ENCODE measurements at places on chromosomes 12 and 14.

- no peak for DNase-seq
Observed at GRCh38 chr12:104371043-104371870, 67.7 kb downstream of the EID3 start.

- DNase-seq = no peak
Observed at GRCh38 chr12:49750027-49750995, 9.0 kb downstream of the TMBIM6 start.

DNA sequence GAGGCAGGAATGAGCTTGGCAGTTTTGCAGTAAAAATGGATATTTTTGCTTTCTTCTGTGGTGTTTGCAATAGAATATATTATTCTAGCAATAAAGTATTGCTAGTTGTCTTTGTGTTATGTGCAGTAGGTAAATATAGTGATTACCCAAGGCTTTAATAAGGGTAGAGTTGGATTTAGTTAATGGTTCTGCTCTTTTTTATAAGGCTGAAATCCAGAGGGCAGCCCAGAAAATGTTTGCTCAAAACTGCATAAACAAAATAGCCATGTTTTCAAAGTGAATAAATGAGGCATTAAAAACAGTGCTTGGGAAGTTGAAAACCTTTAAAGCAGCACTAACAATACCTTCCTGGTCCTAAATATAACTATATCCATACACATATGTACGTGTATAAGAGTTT is 162.4 kb downstream of the SLC5A8 start:
- DNase-seq = no peak

GRCh38 chr14:29926701-29927375 is 809 bp downstream of the PRKD1 start:
- peak; percentile 53 for DNase-seq

GRCh38 chr12:114746297-114747011 is 62.5 kb upstream of the TBX3 start:
- no peak for DNase-seq

GRCh38 chr14:61598980-61599379 is 96.3 kb upstream of the HIF1A start:
- no peak for DNase-seq

DNA sequence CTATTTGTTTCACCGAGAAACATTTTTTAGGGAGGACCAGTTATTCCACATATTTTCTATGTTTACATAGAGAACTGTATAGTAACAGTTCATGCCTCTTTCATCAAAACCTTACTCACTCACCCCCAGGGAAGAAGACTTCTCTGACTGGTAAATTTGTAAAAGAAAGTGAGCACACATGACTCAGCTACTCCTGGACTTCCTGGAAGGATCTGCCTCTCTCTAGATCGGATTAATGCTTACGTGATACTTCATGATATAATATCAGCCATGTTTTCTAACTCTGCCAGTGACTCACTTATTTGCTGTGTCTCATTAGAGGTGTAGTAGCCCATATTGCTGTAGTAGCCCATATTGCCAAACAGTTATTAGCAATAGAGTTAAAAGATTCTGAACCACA is 494.3 kb upstream of the ATXN7L3B start:
- no peak for DNase-seq

GRCh38 chr14:54775486-54776140 is 127.0 kb downstream of the GCH1 start:
- DNase-seq = no peak

DNA sequence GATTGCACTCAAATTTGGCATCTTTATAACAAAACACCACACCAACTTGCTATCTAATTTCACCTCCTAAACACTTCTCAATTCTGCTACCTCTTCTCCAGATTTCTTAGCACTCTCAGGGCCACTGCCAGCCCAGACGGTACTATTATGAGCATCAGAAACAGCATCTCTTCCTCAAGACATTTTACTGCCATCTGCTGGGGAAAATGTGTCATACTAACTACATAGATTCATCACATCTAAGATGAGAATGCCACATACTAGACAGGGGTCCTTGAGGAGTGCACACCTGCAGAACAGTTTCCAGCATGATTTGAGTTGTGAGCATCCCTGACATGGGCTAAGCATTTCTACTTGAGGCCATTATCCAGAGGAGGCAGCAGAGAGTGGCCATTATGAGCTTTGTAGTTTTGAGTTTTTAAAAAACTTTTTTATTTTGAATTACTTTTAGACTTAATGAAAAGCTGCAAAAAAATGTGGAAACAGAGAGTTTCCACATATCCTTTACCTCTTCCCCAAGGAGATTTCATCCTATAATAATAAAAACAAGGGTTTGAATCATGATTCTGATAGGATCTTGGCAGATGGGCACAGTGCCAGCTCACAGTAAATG is 15.1 kb upstream of the GRIP1 start:
- DNase-seq = no peak

DNA sequence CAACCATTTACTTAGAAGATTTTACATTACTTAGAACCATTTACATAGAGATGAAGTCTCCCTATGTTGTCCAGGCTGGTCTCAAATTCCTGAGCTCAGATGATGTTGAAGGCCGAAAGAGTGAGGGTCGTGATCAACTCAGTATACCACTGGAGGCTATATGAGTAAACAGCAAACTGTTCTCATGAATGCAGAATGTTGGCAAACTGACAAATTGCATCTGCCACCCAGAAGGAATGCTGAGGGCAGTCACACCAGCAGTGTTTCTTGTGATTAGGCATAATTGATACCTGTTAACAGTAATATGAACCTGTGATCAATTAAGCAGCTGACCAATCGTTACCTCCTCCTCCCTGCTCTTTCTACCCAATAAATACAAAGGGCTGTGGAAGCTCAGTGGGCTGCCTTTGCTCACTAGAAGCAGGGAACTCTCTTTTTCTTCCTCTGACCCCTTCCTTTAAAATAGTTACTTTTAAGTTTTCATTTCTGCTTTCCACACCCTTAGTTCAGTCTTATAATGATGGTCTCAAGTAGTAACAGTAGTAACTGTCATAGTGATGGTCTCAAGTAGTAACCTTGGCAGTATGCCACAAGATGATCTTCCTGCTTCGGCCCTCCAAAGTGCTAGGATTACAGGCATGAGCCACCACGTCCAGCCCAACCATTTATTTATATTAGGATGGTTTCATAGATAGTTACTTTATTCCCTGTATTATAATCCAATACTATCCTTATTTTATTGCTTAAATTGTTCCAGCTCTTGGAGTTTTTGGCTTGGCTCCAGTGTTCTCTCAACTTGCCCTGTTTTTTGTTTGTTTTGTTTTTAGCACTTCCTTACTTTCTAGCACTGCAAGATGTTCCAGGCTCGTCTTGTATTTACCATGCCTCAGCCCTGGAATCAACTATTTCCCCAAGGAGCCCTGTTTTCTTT is 25.8 kb downstream of the LIMA1 start:
- no peak for DNase-seq

- no peak for DNase-seq
Observed at GRCh38 chr14:47935332-47935731, 259.9 kb upstream of the MDGA2 start.

GRCh38 chr12:111188436-111188835 is 180.5 kb downstream of the PHETA1 start:
- DNase-seq = no peak

GRCh38 chr14:83894568-83894967 is 1635.4 kb upstream of the FLRT2 start:
- DNase-seq = no peak

DNA sequence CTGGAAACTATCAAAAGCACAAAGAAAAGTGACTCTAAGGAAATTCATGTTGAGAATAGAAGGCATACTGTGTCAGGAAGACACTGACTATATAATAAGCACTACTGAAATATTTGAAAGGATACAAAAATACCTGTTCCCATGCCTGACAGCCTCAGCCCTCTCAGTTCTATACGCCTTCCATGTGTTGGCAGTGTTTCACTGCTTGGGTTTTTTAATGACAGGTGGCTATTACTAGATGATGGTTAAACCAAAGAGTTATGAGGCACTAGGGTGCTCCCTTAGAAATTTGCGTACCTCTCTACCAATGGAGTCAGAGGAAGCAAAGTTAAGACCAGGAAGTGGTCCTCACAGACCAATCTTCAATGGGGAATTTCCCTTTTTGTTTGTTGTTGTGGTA is 25.6 kb upstream of the SLC5A8 start:
- DNase-seq = no peak

DNA sequence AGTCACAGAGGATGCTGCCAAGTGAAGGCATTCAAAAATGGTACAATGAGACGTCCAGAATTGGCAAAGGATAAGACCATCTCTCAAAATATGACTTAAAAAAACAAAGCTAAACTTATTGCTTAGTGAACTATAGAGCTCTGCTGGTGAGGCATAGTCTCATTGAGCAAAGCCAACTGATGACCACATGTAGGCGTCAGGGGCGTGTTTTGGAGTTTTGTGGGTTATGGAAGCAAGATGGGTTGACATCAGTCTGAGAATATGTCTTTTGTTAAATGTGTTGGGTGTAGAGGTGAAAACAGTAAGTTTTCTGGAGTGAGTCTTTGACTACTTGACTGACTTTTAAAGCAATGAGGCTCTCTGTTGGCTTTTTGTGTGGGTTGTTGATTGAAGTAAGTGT is 47.2 kb downstream of the ATL1 start:
- DNase-seq = no peak

DNA sequence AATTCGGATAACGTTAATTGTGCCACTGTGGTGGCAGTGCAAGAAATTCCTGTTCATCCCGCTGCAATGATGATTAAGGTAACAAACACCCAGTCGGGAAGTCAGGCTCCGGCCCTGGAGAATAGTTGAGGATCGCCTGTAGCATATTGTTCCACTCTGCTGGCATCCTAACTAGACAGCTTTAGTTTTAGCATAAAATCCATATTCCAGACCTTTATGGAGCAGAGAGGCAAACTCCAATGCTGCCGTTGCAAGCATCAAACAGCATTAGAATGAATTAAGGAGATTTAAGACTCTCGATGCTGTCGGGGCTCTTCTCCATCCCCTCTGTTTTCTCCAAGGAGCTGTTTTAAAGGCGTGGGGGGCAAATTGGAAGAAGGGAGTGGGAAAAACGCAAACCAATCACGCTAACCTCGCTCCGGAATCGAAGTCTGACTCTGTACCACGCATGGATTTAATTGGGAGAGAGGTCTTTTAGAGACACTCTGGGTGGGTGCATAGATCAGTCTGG is 660.4 kb downstream of the VRK1 start:
- no peak for DNase-seq

DNA sequence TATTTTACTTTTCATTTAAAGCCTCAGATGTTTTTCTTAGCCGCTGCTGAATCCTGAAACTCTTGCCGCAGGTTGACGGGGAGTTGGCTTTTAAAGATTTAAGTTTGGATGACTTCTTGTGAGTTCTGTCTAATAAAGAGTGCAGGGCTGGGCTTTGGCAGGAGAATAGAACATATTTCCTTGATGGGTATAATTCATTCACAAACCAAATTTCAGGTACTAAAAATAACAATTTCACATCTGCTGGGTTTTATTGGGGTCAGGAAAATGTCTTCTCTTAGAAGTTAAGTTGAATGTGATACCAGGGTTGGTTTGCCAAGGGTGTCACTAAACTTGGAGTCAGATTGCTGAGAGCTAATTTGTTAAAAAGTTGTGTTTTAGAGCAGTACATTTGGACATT is 9.7 kb downstream of the SP1 start:
- no peak for DNase-seq

DNA sequence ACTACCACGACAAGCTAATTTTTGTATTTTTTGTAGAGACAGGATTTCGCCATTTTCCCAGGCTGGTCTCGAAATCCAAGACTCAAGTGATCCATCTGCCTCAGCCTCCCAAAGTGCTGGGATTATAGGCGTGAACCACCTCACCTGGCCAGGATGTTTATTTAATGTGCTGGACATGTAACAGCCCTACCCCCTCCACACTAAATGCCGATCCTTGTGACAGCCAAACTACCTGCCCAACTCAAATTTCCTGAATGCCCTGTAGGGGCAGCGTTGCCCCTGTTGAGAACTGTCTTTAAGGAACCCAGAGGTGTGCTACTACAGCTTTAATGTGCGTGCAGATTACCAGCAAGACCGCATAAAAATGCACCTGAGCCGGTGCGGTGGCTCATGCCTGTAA is 48.1 kb downstream of the KCNK13 start:
- DNase-seq = no peak
